ENCODE measurements at places on chromosomes 4 and X.
A peak's percentile ranks its signal among the peaks of the same experiment; 100 is the strongest.

- no peak for DNase-seq
Measured at GRCh38 chr4:172153719-172154118, 340.5 kb downstream of the GALNTL6 start.

DNA sequence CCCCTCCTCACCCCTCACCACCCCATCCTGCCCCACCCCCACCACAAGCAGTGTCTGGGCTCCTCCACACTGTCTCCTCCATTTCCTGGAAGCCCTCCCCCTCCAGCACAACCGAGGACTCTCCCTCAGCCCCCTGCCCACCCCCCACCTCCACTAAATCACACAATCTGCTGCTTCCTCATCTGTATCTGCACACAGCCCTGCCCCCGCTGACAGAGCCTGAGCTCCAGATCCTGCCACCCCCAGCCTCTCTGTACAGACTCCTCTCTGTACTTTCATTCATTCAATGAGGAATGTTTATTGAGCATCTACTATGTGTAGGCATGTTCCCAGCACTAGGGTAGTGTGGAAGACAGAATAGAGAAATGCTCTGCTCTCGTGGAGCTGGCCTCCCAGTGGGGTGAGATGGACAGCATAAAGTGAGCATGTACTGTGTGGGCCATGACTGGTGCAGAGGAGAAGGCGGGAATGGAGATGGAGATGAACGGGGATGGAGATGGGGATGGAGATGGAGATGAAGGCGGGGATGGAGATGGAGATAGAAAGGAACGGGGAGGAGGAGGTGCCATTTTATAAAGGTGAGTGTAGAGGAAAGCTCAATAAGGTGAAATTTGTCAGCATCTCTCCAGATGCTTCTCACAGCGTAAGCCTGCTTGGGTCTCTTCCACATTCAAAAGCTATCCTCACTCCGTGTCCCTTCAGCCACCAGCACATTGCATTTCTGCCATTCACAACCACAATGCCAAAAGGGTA lies 2.5 kb upstream of the PPP2R2C start:
- no peak for DNase-seq

DNA sequence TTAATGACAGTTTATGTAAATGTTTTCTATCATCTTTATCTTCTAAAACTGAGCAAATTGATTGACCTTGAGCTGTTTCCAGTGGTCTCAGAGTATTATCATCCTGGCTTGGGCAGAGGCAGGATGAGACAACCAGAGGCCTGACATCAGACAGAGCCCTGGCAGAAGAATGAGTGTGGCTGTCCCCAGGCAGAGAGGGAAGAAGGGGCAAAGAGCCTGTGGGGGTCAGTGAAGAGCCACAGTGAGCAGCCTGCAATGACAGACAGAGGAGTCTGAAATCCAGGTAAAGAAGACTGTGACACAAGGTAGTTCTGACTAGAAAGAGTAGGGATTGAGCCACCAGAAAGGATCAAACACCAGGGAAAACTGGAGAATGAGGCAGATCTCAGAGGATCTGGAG lies 182.4 kb upstream of the ARSJ start:
- no peak for DNase-seq

DNA sequence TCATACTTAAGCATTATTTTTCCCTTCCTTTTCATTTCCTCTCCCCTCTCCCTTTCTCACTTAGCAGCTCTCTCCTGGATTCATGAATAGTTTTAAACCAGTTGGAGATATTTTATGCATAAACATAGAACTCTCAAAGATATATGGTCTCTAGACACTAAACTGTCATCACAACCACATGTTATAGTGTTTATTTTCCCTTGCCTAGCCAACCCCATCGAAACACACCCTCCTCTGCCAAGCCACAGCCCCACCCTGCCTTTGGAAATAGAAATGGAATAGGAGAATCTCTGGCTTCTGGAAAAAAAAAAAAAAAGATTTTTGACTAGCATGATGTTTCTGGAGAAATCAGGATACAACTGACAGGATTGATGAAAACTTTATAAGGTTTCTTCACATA lies 64.8 kb upstream of the RBPJ start:
- DNase-seq: no peak

DNA sequence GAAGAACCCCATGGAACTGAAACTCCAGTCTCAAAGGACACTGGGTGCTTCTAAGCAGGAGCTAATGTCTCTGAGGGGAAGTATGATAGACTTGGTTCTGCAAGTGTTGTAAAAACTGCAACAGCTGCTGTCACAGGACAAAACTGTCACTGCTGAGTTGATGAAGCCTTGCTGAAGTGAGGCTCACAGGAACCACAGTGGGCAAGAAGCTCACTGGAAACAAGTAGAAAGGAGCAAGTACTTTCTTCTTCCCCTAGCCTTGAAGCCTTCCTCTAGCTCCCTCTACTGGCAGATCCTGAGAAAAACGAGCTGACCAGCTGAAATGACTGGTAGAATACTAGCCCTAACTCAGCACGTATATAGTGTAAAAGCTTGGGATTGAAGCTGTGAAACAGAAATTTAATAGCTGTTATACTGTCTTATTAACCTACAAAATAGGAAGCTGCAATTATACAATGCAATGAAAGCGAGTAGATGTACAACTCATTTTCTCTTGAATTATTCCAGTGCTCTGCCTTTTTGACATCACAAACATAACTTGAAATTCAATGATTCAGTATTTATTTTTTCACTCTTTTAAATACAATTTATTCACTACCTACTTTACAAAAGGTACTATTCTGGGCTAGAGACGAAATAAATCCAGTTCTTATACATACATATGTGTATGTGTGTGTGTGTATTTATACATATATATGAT lies 91.4 kb downstream of the GABRB1 start:
- DNase-seq: no peak

DNA sequence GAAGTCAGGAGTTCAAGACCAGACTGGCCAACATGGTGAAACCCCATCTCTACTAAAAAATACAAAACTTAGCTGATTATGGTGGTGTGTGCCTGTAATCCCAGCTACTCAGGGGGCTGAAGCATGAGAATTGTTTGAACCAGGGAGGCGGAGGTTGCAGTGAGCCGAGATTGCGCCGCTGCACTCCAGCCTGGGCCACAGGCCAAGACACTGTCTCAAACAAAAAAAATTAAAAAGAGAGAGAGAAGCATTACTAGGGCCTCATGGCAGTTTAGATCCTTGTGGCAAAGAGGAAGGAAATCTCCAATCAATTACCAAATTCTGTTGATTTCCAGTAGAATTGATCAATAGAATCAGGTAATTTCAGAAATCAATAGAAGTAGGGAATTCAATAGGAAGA lies 16.8 kb upstream of the SLC34A2 start:
- DNase-seq: no peak

GRCh38 chr4:159689526-159689925 lies 586.6 kb downstream of the RAPGEF2 start:
- DNase-seq: no peak

DNA sequence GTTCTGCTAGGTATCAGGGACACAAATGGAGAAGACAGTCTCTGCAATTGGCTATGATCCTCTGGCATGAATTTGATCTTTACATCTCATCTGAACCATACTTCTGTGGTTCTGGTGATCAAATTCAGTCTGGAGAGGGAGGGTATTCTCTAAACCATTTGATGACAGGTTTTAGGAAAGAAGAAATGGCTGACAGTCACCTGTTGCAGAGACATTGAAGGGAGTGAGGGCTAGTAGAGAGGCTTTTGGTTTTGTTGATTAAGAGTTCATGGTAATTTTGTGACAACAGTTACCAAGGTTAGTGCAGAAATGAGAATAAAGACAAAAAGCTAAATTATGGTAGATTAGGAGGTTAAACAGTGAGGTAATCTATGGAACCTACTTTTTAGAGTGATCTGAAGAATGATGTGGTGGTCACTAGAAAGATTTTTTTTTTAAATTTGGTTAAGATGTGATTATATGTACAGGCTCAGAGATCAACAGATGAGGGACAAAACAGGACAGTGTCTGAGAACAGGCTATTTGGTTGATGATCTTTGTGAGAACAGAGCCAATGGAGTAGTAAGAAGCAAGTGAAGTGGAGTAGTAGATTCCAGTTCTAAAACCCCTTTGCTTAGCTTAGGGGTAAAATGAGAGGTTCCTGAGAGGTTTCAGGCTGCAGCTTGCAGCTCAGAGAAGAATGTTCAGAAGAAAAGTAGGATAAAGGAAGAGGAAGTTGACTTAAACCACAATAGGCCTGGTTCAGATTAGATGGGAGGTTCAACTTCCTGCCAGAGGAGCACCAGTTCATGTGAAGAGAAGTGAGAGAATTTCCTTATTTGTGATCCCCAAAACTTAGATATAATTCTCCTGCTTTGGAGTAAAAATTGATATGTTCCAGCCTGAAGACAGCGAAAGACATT lies 34.7 kb downstream of the VSIG4 start:
- no peak for DNase-seq

GRCh38 chr4:66662620-66663019 lies 882.7 kb downstream of the CENPC start:
- no peak for DNase-seq

DNA sequence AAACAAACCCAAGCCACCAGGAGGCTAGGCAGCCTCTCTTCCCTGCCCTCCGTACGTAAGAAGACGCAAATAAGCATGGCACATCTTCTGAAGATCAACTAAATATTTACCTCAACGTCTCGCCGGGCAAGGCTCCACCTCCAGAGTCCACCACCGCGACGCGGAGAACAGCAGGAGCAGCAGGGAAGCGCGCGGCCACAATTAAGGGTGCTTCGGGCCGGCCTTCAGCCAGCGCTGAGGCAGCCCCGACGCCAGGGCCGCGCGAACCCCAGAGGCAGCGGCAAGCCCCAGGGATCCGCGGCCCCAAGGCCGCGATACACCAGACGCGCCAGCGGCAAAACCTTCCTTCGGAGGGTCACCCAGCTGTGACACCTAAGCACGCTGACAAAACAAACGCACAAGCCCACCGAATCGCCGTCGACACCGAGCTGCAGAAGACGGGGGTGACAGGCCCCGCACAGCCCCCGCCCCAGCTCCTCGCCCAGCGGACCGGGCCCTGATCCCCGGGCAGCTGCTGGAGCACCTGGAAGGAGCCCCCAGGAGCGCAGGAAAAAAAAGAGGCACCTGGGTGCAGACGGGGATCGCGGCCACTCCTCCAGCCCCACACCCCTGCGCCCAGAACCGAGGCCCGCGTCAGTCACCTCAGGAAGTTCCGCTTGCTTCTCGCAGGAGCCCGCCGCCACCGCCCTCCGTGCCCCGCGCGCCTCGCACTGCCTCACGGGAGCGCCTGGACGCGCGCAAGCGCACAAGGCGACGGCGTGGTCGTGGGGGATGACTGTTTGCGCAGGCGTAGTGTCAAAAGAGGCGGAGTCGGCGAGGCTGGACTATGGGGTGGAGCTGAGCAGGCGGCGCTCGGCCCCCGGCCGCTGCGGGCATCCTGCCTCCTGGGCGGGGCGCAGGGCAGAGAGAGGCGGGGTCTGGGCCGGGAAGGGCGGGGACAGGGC lies at the start of the genes HAUS3 and POLN:
Gene HAUS3, minus strand, starts transcription at position 712 of the 944 bp plus-strand sequence. CDS start 1,175 bp downstream, outside the sequence.
Gene POLN, minus strand, starts transcription at position 712 of the 944 bp plus-strand sequence. CDS start 12,890 bp downstream, outside the sequence.
- DNase-seq: peak; percentile 99
